ENCODE measurements at places on chromosomes 2 and 18. TPM values are rescaled to one million over a fixed set of nuclear protein-coding genes. Genes with fewer than 3 reads are reported as not detected.

DNA sequence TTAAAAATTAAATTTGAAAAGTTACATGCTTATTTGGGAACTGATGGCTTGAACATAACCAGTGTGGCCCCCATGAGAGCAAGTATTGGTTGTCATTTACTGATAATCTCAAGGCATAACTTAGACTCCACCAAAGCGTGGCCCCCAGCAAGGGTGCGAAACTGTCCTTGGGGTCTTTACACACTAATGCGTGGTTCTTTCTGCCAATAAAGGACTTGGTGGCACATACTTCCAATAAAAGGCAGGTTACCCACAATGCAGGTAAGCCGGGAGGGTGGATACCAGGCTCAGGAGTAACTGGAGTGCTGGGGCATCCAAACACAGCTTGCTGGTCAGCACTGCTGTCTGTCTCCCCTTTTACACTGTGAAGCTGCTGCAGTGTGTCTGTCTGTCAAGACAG lies 278.2 kb upstream of the NCKAP5 start:
- DNase-seq: no peak

GRCh38 chr2:112151701-112152440 lies 13.7 kb downstream of the FBLN7 start:
- DNase-seq: no peak

Gene SLC4A5
- total RNA-seq: 2.0 TPM

GRCh38 chr2:174171686-174172445 lies 76.5 kb downstream of the OLA1 start:
- DNase-seq: no peak

- DNase-seq: no peak
These were observed 676.4 kb downstream of the ARHGAP15 start for GRCh38 chr2:143805666-143806065.

GRCh38 chr2:165054652-165055051 lies 99.3 kb upstream of the SLC38A11 start:
- DNase-seq: no peak

- peak; percentile 53 for DNase-seq
These were observed 18.6 kb downstream of the DNMT3A start for GRCh38 chr2:25323042-25323514.

Gene HOXD8
- not detected for total RNA-seq

Gene TMEM17
- total RNA-seq: 2.4 TPM

DNA sequence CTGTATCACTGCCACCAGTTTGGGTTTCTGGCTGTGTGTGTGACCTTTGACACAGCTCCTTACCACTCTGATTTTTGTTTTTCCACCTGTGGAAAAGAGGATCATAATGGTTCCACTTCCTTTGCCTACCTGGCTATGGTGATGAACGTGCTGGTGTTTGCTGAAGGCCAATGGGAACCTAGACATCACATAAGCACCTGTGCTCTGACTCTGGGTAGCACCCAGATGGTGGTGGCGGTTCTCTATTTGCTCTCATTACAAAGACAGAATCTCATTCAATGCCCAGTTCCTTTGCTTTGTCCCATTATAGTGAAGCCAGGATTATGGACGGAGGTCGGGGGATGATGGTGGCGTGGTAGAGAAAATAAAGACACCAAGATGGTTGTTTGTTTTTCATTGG lies 121.2 kb upstream of the GATA6 start:
- DNase-seq: no peak

DNA sequence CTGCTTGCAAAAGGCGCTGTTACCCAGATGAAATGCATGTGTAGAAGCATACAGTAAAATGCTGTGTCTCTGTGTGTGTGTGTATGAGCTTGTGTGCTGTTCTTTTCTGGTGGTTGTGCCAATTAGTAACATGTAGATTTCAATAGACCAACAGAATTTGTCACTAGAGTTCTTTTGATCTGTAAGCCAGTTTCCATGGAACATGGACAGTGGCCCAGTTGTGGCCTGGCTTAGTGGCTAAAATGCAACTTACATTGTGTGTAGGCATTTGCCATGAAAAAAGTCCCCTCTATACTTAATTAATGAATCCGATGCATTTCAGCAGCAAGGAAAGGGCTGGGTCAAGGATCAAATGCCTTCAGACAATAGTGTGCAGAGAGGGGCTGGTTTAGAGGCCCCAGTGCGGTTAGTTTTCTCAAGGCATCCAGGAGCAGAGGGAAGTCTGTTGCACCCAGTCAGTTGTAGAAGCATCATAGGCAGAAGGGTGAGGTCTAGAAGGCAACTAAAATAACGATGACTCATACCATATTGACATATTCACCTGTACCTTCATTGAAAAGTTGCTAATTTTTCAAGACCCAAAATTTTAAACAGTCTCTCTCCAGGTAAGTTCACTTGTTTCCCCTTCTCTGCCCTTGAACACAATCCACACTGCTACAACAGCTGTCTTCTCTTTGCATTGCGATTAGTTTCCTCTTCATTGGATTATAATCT lies 366.9 kb upstream of the SPRED2 start:
- peak; percentile 41 for DNase-seq

Gene CNDP1
- not detected for total RNA-seq

Gene NOL4
- 11.5 TPM for total RNA-seq

DNA sequence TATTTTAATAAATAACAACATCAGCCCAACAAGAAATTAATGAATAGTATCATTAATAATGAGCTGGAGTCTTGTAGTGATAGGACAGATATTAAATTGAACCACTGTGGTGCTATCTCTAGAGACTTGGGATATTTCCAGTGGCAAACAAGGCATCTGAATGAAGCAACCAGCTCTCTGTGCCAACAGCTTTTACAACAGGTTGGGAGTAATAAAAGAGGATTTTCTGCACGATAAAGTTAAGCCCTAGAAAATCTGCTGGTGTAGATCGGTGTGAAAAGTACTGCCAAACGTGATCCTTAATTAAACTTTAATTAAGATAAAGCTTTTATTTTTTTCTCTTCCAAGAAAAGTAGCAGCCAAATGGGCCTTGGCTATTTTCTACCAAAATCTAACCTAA lies 385.5 kb downstream of the NR4A2 start:
- no peak for DNase-seq

Gene KIAA2012
- total RNA-seq: not detected

GRCh38 chr2:26561918-26562810 lies 79.0 kb downstream of the CIB4 start:
- no peak for DNase-seq

- DNase-seq: no peak
These were observed 91.4 kb upstream of the PXDN start for GRCh38 chr2:1835581-1836201.

DNA sequence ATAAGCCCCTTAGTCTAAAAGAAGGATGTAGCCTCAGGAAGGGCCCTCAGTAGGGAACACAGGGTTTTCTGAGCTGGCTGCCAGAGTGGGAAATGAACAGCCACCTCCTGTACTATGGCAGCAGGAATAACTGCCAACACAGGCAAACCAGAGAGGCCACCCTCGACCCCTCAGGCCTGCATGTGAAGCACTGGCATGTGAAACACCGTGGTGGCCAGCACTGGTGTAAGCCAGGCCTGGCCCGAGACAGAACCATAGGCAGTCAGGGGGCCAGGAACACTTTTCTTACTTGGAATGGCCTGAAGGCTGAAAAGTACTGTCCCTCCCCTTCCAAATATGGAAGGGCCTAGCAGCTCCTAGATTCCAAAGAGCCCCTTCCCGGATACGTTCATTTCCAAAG lies 28.2 kb downstream of the SFXN5 start:
- DNase-seq: no peak

DNA sequence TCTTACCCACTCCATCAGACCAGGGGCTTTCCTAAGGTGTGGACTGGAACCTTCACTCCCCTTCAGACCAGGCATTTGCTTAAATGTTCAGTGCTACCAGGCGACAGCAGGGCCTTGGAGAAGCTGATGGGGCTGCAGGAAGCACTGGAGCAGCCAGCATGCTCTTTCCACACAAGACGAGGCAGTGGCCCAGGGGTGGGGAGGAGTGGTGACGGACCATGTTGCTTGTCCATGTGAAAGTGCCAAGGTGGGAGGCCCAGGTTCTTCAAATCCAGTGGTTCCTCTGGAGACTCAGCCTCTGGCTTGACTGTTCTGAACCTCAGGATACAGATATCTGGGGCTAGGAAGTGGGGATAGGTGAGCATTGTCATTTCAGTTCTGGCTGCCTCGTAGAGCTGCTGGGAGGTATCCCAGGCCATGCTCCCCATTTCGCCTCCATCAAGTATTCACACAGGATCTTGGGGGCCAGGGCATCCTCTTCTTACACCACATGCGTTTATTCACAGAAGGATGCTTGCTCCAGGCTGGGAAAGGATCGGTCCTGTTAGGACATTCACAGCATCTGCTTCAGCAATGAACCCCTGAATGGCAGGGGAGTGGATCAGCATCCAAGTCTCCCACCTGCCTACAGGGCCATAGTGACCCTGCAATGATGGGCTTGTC lies 62.2 kb downstream of the SFXN5 start:
- no peak for DNase-seq

- no peak for DNase-seq
These were observed 18.4 kb downstream of the KDSR start for GRCh38 chr18:63348508-63349136.

Gene CEBPZ
- total RNA-seq: 56.5 TPM

DNA sequence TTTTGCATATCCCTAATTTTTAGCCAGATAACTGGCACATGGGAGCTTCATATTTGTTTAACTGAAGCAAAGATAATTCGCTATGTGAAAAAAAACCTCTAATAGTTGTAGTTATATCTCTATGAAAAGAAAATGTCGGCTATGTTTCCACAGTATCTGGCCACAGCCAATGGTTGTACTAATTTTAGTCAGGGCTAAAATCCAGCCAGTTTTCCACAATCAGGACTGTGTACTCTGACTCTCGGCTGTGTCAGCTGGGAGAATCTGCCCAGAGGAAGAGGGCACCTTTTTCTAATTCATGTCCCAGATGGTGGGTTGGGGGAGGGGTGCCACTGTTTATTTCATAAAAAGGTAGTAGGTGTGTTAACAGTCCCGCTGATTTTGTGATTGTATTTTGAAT lies 38.8 kb downstream of the STRADB start:
- no peak for DNase-seq

Gene FLACC1
- total RNA-seq: not detected

GRCh38 chr2:13650586-13651180 lies 933.9 kb downstream of the TRIB2 start:
- peak; percentile 45 for DNase-seq

Gene PLB1
- 0.12 TPM for total RNA-seq

Gene IL1F10
- total RNA-seq: not detected

DNA sequence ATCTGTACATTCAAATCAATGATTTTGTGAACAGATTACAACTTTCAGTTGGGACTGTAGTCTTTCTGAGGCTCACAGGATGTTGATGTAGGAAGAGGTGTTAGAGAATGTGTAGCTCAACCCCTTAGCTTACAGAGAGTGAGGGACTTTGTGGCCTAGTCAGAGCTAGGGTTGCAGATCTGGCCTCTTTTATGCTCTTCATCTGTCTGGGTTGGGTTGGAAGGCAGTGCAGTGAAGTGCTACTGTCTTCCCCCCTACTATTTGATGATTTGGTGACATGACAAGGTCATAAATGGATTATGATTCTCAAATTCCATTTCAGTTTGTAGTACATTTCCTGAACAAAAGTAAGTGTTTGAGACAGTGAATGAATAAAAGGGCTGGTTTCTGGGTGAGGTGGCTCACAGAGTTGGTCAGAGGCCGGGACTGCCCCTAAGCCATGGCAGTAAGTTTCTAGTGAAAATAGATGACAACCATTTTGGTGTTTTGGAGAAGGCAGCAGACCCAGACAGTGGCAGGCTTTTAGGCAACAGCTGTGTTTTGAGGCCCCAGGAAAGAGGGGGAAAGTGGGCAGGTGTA lies 21.6 kb downstream of the MAP4K4 start:
- DNase-seq: no peak

- peak; percentile 54 for DNase-seq
These were observed 436.6 kb downstream of the LRATD1 start for GRCh38 chr2:15069149-15069548.

GRCh38 chr2:94622113-94622618 lies 249.1 kb upstream of the TEKT4 start:
- no peak for DNase-seq

Gene ERBB4
- total RNA-seq: 1.5 TPM

DNA sequence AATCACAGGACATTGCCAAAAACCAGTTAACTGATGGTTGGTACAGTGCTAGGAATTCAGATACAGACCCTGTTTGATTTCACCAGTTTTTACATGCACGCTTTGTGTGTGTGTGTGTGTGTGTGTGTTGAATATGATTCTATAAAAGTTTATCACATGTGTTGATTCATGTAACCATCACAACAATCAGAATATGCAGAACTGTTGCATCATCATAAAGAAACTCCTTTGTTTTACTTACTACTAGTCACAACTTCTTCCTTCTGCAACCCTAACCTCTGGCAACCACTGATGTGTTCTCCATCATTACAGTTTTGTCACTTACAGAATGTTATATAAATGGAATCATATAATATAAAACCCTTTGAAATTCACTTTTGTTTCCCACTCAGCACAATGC lies 144.8 kb upstream of the CYP26B1 start:
- no peak for DNase-seq

DNA sequence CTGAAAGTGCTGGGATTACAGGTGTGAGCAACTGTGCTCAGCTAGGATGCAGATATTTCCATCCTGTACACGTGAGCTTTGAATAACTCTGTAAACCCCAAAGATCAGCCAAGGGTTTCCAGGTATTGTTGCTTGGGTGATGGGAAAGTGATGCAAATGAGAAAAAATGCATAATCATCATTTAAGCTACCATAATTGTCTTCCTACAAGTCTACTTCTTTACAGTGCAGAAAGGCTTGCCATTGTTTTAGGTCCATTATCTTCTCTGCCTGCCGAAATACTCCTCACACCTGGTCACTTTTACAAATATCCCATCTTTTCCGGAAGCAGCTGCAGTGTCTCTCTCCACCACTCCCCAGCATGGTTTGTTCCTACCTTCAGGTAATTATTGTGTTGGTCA lies 259.8 kb upstream of the CCDC68 start:
- no peak for DNase-seq

DNA sequence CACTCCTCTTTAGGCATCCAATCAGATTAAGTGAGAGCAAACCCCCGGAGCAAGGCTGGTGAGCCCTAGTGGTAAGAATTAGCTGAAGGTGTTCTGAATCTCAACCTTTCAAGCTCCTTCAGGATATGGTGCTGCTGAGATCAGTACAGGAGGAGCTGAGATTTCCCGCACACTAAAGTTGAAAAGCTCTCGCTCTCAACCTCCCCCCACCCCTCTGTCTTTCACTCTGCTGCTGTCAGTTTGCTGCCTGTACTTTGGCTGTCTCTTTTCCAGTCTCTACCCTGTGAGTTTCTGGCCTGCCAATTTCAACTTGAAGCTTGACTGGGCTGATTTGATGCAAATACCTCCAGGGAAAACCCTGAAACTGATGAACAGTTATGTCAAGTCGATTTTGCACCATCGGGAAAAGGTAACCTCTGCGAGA lies 15.7 kb downstream of the ZEB2 start:
- DNase-seq: peak; percentile 66

- DNase-seq: peak; percentile 49
These were observed 41.1 kb downstream of the LDAH start for GRCh38 chr2:20781656-20782265.

Gene SCN7A
- total RNA-seq: 1.0 TPM

DNA sequence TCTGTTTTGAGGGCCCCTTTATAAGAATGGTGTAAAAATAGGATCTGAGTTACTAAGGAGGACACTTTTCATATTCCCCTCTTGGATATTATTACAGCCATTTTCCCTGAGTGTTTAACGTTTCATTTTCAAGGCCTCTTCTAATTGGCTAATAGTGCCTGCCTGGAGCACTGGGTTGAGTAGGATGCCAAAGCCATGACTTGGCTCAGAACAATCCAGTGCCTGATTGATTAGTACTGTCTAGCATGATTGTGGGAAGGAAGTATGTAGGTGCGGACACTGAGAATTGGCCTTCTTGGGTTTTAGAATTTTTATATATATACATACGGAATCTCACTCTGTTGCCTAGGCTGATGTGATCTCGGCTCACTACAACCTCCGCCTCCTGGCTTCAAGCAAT lies 66.1 kb downstream of the NAB1 start:
- DNase-seq: no peak

Data from neural progenitor cell (in vitro differentiated cells).